ENCODE measurements at places on chromosomes 4 and X.

GRCh38 chr4:142383800-142384470, 462.2 kb downstream of the INPP4B start:
- no peak for DNase-seq

DNA sequence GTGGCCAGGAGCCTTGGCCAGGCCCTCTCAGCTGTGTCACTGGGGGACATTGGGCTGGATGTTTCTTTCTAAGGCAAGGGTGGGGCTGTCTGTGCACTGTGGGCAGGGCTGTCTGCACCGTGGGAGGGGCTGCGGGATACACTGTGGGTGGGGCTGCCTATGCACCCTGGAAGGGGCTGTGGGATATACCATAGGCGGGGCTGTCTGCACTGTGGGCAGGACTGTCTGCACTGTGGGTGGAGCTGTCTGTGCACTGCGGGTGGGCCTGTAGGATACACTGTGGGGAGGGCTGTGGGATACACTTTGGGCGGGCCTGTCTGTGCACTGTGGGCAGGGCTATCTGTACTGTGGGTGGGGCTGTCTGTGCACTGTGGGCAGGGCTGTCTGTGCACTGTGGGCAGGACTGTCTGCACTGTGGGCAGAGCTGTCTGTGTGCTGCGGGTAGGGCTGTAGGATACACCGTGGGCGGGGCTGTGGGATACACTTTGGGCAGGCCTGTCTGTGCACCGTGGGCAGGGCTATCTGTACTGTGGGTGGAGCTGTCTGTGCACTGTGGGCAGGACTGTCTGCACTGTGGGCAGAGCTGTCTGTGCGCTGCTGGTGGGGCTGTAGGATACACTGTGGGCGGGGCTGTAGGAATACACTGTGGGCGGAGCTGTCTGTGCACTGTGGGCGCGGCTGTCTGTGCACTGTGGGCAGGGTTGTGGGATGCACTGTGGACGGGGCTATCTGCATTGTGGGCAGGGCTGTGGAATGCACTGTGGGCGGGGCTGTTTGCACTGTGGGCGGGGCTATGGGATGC, 31.1 kb downstream of the ACOX3 start:
- DNase-seq = peak; percentile 86

DNA sequence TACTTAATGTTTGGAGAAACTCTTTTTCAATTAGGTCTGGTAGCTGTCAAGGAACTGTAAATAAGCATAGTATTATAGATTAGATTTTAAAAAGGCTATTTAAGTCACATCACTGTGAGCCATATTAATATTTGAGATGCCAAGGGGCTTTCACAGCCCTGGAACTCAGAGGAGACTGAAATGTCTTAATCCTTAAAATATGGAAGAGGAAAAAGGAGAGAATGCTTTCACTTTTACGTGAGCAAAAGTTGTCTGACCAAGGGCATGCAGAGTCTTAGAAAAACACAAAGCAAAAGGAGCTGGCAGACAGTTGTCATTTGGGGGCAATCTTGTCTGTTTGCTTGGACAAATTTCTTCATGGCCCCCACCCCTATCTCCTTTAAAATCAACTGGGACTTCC, 253.2 kb upstream of the IGFBP7 start:
- no peak for DNase-seq

DNA sequence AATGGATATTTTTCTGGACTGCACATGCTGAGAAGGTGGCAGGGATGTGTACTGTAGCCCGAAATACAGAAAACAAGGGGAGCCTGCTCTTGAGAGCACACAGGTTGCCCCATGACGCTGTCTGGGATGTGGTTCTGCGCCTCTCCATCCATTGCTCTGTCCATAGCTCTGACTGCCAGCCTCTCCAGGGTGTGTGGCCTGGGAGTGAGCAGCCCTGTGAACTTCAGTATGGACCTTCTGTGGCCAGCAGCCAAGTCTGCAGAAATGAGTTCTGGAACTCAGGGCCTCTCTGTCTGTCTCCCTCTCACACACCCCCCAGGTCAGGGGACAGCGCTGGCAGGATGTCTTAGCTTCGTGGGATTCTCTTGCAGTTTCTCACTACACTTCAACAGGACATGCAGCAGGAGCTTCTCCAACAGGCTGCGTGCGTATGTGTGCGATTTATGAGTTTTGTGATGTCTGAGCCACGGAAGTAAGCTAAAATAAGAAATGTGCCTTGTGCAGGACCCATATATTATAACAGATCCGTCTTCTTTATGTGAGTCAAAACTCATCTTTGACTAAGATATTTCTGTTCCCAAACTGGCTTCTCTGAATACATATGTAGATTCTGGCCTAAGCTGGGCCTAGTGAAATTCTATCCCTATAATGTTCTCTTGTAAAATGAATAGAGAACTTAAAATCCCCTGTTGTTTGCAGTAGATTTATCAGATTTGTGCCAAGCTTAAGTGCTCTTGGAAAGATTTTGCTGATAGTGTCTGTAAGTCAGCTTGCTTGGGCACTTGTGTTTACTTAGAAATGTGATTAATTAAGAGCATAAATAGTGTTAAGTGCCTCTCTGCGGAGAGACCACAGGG, 40.0 kb downstream of the PROM1 start:
- DNase-seq = no peak

DNA sequence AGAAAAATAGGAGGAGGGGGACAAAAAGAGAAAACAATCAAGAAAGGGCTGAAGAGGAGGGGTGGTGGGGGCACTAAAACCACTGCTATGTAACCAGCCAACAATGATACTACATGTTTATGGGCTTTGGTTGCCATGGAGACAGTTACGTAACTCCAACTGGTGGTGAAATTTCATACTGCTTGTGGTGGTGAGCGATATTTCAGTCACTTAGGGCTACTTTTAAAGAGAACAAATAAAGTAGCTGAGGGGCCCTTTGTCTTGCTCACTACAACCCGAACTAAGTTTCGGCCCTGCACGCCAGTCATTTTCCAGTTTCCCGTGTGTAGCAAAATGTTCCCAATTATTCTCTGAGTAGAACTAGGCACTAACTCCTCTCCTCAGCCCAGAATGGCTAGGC, 275.2 kb upstream of the EDA2R start:
- no peak for DNase-seq

DNA sequence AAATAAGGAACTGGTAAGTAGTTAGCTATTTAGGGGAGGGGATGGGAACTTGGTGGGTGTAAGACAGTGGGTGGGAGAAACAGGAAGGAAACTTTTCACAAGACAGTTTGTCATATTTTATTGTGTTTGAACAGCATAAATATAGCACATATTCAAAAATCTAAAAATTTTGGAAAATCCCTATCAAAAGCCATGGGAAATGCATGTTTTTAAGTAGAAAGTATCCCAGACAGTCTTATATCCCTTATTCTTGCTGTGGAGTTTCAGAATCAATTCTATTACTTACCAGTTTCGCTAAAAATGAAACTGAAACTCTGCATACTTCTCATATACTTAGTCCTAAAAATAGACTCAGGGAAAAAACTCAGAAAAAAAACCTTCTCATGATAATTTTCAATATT, 22.3 kb upstream of the RASGEF1B start:
- no peak for DNase-seq
